ENCODE measurements at places on chromosomes 12 and 14. TPM values are rescaled to one million over a fixed set of nuclear protein-coding genes. Genes with fewer than 3 reads are reported as not detected.

The FZD10 gene
- not detected for total RNA-seq

The FANCM gene
- 5.0 TPM for total RNA-seq

The CLEC9A gene
- total RNA-seq = not detected

The CCDC184 gene
- total RNA-seq = 0.32 TPM

The MGP gene
- 6.7 TPM for total RNA-seq

The TAS2R8 gene
- not detected for total RNA-seq
